ENCODE measurements at places on chromosomes 16 and 17. TPM values are rescaled to one million over a fixed set of nuclear protein-coding genes. Genes with fewer than 3 reads are reported as not detected.

Gene ZP2
- not detected for polyA plus RNA-seq

Gene SLC16A3
- polyA plus RNA-seq = 36.7 TPM

Gene EVPLL
- 1.6 TPM for polyA plus RNA-seq

Gene ABCA5
- 16.0 TPM for polyA plus RNA-seq

Gene MT1A
- polyA plus RNA-seq = 1,254 TPM

Gene KRTAP9-8
- not detected for polyA plus RNA-seq

Gene HSD17B2
- polyA plus RNA-seq = not detected

Gene DBNDD1
- 0.82 TPM for polyA plus RNA-seq

Gene PRKCB
- 3.1 TPM for polyA plus RNA-seq

Gene WNT9B
- polyA plus RNA-seq = 0.34 TPM

Gene PERCC1
- 0.24 TPM for polyA plus RNA-seq

Gene MT1H
- polyA plus RNA-seq = 6.4 TPM

Gene KRTAP2-1
- not detected for polyA plus RNA-seq

Gene CD300H
- polyA plus RNA-seq = 1.2 TPM

Gene TMEM132E
- 0.22 TPM for polyA plus RNA-seq

Gene PLEKHH3
- 30.9 TPM for polyA plus RNA-seq

Gene CRYBA1
- polyA plus RNA-seq = not detected

Gene RBL2
- polyA plus RNA-seq = 39.3 TPM

Gene ELP5
- 19.0 TPM for polyA plus RNA-seq

Gene KCNAB3
- polyA plus RNA-seq = 1.9 TPM

Gene CACNG1
- polyA plus RNA-seq = not detected

Gene PPY
- not detected for polyA plus RNA-seq

Gene TMC5
- polyA plus RNA-seq = 0.34 TPM

Gene NQO1
- 91.6 TPM for polyA plus RNA-seq

Gene SDK2
- 0.22 TPM for polyA plus RNA-seq
